ENCODE measurements at places on chromosomes 3 and 15.

GRCh38 chr3:32510075-32510724, 7.5 kb upstream of the CMTM6 start:
- DNase-seq, result peak; percentile 83

DNA sequence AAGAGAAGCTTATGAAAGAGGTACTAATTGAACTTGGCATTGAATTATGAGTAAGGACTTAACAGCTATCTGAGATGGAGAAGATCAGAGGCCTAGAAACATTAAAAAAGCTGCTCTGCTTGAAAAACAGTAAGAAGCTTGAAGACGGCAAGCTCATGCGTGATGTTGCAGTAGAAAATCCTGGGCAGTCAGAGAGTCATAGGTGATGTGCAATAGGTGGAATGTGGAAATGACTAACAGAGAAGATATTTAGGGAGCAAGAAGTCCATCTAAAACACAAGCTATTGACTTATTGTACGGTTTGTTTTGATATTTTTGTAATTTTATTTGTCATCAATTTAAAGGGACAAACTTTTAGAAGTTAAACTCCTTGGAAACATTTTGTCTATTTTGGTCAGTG, 1101.4 kb downstream of the ROBO2 start:
- no peak for DNase-seq

DNA sequence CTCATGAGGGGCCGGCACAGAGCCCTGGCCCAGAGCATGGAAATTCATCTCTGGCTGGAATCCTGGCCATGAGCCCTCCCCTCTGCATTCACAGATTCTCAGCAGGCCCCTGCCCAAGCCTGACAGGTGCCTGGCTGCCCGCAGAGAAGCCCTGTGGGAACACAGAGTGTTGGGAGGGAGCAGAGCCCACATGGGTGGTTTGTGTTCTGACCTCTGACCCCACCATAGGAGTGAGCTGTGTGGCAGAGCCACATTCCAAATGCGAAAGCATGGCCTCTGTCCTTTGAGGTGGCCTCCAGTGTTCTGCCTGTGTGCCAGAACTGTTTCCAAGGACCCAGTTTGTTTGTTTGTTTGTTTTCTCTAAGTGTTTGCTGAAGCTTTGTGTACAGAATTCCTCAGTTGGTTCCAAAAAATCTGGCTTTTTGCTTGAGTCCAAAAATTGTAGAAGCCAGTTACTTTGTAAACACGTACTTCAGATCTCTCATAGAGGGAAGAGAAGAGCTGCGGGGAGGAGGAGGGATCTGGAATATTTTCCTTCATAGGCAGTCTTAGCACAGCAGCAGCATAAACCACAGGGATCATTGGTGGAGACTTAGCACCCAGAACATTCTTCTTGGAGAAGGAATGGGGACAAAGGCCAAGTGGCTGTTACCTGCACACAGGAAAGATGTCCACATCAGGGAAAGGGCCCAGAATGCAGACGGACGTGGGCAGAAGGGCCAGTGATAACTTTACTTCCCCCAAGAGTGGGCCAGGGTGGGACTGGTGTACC, 36.0 kb downstream of the GRAMD2A start:
- DNase-seq, result no peak

DNA sequence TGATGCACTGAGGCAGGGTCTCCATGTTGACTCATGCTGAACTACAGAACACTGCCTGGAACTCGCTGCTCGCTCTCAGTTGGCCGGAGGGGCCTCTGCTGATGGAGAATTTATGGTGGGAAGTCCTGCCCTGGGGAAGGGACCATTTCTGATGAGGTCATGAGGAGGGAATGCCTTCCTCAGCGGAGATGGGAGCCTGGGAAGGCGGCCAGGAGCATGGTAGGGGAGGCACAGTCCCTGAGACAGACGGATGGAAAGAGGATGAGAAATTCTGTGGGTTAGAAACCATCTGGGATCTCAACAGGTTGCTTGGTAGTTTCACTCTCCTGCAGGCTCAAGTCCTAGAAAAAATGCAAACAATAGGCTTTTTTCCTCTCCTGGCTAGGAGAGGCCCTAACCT, 56.8 kb upstream of the TPM1 start:
- no peak for DNase-seq

- no peak for DNase-seq
Measured at GRCh38 chr3:107124885-107125284, 252.4 kb upstream of the CCDC54 start.

- DNase-seq, result no peak
Measured at GRCh38 chr3:130979117-130979516, 47.5 kb downstream of the ASTE1 start.

- DNase-seq, result no peak
Measured at GRCh38 chr3:125605756-125606155, 10.5 kb upstream of the OSBPL11 start.

- DNase-seq, result no peak
Measured at GRCh38 chr15:69434238-69434637, 18.4 kb upstream of the RPLP1 start.

GRCh38 chr15:68500363-68501258, 68.6 kb upstream of the ITGA11 start:
- DNase-seq, result no peak

- peak; percentile 8 for DNase-seq
Measured at GRCh38 chr3:143507735-143508580, 340.3 kb downstream of the SLC9A9 start.

DNA sequence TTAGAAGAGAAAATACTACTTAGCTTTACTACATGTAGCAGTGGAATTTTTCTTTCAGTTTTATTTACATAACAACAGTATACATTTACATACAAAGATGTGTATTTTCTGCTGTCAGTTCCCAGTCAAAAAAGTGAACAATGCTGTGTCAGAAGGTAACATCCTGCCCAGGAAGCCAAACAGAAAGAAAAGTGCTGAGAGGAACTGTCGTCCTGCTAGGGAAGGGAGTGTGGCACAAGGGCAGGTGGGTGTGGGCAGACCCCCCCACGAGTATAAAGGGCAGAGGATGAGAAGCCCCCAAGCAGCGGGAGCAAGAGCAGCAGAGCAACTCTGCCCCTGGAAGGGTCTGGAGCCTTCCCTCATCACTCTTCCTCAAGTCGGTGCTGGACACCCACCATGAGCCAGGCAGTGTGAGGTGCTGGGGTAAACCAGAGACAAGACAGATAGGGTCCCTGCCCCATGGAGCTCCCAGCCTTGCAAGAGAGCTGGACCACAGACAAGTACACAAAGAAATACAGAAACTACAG, 39.7 kb downstream of the TBC1D2B start:
- no peak for DNase-seq

DNA sequence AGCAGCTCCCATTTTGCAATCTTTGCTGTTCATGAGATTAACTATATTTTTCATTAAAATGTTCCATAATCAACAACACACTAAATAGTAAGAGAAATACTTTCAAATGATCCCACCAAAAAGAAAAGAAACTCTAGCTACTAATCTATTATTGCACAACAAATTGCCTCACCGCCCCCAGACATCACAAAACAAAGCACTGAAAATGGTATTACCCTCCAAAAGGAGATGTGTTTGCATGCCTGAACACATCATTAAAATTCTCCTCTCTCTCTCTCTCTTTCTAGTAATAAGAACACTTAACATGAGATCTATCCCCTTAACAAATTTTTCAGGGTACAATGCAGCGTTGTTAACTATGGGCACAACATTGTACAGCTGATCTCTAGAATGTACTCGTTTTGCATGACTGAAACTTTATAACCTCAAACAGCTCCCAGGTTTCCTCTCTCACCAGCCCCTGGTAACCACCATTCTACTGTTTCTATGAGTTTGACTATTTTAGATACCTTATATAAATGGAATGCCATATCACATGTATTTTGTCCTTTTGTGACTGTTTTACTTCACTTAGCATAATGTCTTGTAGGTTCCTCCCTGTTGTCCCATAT, 33.1 kb downstream of the WNT5A start:
- no peak for DNase-seq

DNA sequence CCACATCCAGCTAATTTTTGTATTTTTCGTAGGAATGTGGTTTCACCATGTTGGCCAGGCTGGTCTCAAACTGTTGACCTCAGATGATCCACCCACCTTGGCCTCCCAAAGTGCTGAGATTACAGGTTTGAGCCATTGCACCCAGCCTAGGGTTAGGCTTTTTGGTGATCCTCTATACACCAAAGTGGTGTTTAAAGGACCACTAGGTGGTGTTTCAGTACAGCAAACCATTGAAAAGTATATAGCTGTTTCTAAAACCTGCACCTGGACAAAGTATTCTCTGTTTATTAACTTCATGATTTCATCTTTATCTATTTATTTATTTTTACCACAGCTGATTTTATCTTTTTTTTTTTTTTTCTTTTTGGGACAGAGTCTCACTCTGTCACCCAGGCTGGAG, 68.4 kb downstream of the MINDY2 start:
- DNase-seq, result no peak

DNA sequence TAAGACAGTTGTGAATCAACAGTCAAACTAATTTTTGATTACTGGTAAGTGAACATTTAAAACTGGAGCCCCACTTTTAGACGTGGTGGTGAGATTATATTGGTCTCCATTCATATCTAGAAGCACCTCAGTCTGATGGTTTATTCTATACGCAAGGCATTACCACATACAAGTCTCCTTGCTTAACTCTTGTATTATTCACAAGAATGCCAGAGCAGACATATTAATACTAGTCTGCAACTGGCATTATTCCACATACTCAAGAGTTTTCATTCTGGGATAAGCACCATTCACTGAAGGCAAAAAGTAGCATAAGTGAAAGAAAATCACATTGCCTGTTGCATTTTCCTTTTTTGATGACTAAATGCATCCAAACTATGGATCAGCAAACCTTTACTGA, 36.9 kb upstream of the MEIS2 start:
- no peak for DNase-seq

DNA sequence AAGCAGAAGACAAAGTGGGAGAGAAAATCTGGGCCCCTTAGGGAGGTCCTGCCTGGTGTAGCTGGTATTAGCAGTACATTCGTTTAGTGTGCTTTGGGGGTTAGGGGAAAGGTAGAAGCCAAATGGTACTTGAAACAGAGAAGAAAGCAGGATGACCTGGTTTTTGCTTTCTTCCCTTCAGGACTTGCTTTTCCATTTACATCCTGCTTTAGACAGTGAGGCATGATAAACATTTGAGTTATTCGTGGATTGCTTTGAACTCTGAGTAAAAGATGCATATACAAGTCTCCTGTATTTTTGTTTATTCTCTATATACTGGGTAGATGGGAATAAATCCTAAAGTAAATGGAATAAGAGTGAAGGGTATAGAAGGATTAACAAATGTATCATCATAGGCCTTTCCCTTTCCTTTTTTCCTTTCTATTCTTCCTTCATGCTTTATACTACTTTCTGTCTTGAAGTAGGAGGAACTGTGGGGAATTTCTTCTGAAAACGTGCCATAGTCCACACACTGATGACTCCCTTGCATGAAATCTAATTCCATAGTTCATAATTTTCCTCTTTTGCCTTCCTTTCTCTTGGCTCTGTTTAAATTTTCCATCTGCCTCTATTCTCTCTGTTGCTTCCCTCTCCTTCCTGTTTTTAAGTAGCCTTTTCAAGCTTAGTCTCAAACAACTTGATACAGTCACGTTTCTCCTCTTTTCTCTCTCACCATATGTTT, 139.5 kb upstream of the RBMS3 start:
- DNase-seq, result no peak

GRCh38 chr15:53272116-53272515, 482.0 kb upstream of the ONECUT1 start:
- DNase-seq, result no peak

DNA sequence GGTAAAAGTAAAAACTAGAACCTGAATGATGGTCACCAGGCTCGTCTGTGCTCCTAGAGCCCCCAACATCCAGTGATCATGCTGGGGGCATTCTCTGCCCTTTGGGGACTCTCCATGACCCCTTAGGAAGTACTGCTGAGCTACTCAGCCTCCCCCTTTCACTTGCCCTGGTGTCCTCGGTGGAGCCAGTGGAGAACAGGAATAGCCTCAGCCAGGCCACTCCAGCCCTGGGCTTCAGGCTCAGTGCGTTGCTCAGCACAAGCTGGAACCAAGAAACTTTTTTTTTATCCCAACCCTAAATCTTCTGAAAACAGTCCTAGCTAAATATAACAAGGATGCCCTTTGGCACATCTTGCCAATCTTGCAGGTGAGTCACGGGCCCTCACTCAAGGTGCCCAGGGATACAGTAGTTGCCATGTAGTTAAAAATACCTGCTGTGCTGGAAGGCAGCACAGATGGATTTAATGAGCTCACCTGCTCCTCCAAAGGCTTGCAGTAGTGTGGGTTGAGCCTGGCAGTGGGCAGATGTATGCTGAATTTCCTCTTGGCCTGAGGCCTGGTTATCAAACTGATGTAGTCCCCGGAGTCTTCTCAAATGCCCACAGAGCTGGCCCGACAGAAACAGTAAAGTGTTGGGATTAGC, 46.9 kb upstream of the TMEM158 start:
- DNase-seq, result no peak

GRCh38 chr3:19190126-19190525, 41.8 kb downstream of the KCNH8 start:
- no peak for DNase-seq

GRCh38 chr15:63495343-63495742, 9.1 kb upstream of the USP3 start:
- DNase-seq, result no peak

DNA sequence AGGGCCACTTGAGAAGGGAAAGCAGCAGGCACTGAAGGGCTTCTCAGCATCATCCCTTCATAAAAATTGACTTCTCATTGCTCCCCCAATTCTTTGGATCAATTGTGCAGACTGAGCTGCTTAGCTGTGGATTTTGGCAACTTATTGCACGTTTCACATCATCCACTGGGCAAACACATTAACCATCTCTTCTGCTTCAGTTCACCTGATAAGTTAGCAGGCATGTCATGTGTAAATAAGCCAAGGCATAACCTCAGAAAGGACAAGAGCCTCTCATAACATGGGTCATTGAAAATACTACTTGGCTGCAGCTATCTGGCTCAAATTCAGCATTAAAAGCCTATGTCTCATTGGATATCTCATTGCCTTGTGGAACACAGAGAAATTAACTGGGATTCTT, 366.5 kb downstream of the LRRC3B start:
- DNase-seq, result no peak

GRCh38 chr15:63156755-63157117, 541 bp downstream of the RPS27L start:
- peak; percentile 39 for DNase-seq

- peak; percentile 22 for DNase-seq
Measured at GRCh38 chr15:50107591-50108408, 11.2 kb downstream of the ATP8B4 start.

GRCh38 chr3:49263159-49263889, 13.7 kb downstream of the C3orf62 start:
- DNase-seq, result no peak

GRCh38 chr3:30795176-30795575, 99.3 kb downstream of the GADL1 start:
- DNase-seq, result no peak

DNA sequence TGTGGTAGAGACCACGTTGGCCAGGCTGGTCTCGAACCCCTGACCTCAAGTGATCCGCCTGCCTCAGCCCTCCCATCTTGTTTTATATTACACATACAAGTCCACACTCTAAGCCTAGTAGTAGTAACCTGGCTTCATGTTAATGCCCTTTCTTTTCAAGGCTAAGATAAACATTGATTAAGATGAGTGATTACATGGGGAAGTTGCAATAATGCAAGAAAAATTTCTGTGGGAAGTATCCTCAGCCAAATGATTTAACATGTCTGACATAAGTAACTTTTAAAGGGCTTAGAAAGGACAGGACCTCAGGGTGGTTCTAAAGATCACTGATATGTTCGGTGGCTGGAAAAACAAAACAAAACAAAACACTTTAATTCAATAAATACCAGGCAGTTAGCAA, 72.1 kb downstream of the SFMBT1 start:
- no peak for DNase-seq

GRCh38 chr3:55443346-55443745, 43.8 kb downstream of the WNT5A start:
- no peak for DNase-seq
